ENCODE measurements at places on chromosomes 2 and 18.
A peak's percentile ranks its signal among the peaks of the same experiment; 100 is the strongest.

DNA sequence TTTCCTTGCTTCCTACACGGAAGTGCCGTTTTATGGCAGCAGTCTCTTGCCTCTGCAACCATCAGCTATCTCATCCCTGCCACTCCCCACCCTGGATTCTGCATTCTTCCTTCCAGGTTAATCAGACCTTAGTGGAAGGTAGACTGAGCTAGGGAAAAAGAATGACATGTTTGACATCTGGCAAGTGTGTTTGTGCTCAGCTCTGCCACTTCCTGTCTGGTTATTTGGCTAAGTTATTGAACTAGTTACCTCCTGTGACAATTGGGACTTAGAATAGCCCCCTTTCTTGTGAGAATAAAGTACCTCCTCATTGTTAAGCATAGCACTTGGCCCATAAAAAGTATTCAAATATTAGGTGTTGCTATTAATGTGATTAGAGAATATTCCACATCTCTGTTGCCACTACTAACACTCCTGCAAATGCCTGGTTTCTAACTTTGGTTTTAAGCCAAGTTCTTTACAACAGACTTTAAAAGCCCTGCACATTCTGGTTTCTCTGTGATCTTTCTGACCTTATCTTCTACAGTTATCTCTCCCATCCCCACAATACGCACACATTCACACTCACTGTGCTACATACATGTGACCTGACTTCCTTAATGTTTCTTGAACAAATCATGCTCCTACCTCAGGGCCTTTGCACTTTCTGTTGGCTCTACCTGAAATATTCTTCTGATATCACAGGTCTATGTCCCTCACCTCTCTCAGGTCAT lies 10.8 kb upstream of the MAPRE2 start:
- no peak for DNase-seq

DNA sequence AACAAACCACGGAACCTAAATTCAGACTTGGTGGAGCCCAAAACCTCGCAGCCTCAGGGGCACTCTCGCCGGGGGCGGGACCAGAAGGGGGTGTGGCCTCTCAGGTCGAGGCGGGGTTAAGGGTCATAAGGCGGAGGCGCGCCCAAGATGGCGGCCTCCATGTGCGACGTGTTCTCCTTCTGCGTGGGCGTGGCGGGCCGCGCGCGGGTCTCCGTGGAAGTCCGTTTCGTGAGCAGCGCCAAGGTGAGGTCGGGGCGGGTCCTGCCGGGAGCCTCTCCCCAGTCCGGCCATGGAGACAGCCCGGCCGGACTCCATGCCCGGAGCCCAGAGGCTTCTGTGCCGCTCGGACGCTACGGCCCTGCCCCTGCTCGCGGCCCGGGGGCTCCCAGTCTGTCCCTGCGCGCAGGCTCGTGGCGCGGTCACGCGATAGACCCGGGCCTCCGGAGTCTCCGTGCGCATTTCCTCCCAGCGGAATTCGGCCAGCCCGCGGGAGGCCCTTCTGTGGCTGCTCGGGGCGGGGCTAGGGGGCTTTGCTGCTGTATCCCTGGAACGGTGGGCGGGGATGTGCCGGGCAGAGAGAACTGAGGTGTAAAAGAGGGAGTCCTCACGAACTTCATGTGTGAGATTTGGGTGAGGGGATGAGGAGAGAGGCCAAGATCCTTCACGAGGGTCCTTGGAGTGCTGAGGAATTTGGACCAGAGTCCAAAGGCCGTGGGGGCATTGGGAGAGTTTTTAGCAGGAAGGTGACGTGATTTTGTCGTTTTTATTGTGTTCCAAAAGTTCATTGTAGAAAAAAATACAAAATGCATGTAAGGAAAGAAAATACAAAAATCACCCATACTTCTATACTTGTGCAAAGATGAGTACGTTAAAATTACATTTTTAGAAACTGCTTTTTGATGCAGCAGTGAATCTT lies at the start of gene SMYD5:
Gene SMYD5, plus strand, starts transcription at position 126 of the 916 bp plus-strand sequence. Its CDS starts 22 bp downstream, at position 148.
- DNase-seq = peak; percentile 90

GRCh38 chr2:159032146-159032545 lies 63.7 kb downstream of the TANC1 start:
- DNase-seq = no peak

- no peak for DNase-seq
Measured at GRCh38 chr18:56034949-56035348, 447.0 kb upstream of the TCF4 start.

GRCh38 chr2:218290316-218291261 lies 1.7 kb downstream of the TMBIM1 start:
- no peak for DNase-seq

DNA sequence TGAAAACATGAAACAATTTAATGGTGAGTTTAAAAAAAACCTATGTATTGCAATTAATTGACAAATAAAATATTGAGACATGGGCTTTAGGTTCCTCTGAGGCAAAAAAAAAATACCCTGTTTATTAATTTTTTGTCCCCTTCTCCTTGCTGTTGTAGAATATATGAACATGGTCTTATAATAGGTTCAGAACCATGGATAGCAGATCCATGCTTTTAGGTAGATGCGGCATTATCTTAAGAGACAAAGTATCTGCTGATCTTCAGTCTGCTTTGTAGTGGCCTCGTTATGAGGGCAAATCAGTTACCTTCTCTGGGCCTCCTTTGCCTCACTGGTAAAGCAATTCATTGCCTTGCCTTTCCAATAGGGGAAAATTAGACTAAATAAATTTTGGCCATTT lies 850.7 kb downstream of the NRXN1 start:
- DNase-seq = no peak

GRCh38 chr2:84880645-84881521 lies at the start of gene TRABD2A:
Gene TRABD2A (minus strand): TSS chr2:84881084. CDS start chr2:84881039, 45 bp downstream.
- peak; percentile 14 for DNase-seq

GRCh38 chr2:203579730-203580129 lies 44.6 kb upstream of the RAPH1 start:
- DNase-seq = no peak

GRCh38 chr2:147530033-147530432 lies 314.8 kb upstream of the ACVR2A start:
- DNase-seq = no peak
